ENCODE measurements at places on chromosomes 6 and 20.

- DNase-seq: no peak
Measured at GRCh38 chr20:37856932-37857660, 45.8 kb upstream of the VSTM2L start.

GRCh38 chr6:158391276-158391675, 79.0 kb downstream of the TULP4 start:
- no peak for DNase-seq

DNA sequence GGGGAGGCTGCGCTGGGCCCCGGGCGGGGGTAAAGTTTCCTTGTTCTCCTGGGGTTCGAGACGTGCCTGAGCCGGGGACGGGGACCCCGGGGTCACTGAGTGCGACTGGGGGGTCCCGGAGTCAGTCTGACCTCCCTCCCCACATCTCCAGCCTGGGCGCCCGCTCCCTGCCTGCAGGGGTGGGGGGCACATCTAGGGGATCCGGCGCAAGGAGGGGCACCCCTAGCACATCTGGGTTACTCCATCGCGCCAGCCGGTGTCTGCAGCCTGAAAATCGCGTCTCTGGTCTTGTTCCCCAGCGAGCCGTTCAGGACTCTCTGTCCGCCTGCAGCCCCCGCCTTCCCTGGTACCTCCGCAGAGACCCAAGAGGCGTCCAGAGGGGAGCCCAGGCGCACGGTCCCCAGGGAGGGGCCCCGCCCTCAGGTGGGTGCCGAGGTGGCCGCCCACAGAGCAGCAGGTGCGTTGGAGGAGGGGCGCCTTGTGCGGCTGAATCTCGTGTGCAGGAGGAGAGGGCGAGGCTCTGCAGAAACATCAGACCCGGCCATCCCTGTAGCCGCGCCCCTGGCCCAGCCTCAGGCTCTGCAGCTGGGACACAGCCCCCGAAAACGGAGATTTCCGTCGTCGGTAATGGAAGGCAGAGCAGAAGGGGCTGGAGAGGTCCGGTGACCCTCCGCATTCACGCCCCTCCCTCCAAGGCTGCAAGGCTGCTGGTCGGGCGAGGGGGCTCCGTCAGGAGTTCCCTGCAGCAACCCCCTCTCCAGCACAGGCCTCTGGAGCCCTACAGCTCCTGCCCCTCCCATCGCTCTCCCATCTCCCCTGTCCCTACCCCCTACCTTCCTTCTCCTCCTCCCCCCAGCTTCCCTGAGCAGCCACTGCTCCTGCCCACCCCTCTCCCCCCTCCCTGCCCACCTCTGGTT, 628 bp upstream of the CHRNA4 start:
- no peak for DNase-seq

DNA sequence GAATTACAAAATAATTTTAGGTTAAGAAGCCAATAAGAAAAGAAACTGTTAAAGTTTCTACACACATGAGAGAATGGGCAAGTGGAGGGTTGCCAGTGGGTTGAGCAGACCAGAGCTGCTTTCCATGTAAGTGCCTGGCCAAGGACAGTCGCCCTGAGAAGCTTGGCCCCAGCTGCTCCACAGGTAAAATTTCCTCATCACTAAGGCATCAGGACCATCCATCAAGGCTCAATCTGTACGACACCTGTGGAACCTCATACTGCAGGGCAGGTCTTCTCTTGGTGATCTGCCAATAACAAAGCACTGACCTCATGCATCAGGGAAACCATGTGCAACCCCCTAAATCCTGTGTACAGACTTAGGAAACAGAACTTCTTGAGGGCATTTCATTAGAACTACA, 115.4 kb downstream of the INSM1 start:
- no peak for DNase-seq

DNA sequence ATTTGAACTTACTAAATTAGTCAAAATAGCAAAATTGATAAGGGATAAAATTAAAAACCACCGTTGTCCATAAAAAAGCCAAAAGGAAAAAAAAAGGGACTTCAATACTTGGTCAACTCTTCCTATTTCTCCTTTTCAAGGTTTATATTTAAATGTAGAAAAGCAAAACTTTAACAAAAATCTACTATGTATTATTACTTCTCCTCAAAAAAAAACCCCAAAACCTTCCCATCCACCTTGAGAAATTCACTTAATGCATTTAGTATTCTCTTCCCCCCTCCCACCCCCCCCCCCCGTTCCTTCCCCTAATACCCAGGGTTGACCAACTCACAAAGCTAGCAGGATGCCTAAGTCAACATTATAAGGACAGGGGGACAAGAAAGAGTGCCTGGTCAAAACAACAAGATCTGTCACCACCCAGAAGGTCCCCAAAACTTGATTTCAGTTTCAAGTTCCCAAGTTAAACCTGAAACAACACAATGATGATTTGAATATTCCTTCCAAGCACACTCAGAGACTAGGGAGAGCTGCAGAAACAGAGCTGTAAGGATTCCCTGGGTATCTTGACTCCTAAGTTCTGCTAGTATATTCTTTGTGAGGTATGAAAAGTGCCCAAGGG, 14.6 kb downstream of the GMDS start:
- no peak for DNase-seq

DNA sequence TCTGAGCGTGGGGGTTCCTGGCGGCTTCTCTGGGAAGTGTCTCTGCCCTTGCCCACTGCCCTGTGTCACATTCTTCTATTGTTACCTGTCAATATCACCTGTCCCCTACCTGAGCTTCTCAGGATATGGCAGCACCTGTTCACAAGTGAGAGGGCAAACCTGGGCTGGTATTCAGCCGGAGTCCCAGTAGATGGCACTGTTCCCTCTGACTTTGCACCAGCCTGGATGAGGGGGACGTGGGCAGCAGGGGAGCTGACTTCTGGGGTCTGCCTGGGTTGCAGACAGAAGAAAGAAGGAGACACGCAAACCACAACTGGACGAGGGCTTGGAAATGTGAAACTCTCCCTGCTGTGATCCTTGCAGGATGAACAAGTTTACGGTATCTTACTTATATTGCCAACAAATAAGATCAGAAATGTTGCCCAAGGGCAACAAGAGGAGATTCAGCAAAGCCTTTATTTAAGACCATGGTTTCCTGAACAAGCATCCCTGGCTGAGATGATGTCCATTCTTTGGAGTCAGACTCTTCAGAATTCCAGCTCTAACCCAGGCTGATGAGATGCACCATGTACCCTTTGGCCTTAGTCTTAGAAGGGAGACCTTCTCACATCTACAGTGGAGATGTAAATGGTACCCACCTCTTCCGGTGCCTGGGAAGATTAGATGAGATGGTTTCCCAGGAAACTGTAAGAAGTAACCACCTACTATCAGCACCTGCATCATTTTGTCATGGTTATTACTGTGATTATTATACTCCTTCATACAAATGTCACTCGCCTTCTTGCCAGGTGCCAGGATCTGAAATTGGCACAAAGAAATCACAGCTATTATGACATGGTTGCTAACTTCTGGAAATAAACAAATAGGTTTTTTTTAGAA, 400.0 kb upstream of the CDH4 start:
- DNase-seq: no peak

GRCh38 chr6:110491644-110492317, 15.4 kb upstream of the SLC22A16 start:
- DNase-seq: peak; percentile 9

DNA sequence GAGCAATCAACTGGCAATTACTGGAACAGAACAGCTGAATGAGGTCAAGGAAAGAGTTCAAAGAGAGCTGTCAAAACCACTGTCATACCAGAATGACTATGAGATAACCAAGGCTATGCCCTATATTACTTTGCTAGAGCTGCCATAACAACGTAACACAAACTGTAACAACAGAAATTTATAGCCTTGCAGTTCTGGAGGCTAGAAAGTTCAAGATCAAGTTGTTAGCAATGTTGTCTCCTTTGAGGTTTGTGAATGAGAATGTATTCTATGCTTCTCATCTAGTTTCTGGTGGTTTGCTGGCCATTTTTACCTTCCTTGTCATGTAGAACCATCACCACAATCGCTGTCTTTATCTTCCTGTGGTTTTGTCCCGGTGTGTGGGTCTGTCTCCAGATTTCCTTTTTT, 1323.0 kb upstream of the GJE1 start:
- no peak for DNase-seq

Data from SJSA1 (cell line).